Fibroblast of skin of back (primary cell): ENCODE measurements at places on chromosomes 7 and 10.

DNA sequence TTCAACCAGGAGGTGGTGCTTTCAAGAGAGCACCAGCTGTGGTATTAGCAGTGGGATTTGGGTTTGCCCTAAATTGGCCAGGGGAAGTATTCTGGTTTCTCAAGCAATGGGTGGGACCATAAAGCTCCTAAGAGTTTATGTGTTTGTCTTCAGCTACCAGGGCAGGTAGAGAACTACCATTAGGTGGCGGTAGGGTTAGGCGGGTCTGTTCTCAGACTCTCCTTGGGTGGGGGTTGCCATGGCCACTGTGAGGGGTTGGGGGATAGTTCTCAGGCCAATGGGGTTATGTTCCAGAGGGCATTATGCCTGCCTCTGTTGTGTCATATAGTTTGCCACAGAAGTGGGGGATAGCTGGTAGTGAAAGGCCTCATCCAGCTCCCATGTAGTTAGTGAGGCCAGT lies 47.7 kb upstream of the BICC1 start:
- DNase-seq: no peak

GRCh38 chr7:44195889-44196288 lies 4.9 kb upstream of the YKT6 start:
- DNase-seq: no peak

DNA sequence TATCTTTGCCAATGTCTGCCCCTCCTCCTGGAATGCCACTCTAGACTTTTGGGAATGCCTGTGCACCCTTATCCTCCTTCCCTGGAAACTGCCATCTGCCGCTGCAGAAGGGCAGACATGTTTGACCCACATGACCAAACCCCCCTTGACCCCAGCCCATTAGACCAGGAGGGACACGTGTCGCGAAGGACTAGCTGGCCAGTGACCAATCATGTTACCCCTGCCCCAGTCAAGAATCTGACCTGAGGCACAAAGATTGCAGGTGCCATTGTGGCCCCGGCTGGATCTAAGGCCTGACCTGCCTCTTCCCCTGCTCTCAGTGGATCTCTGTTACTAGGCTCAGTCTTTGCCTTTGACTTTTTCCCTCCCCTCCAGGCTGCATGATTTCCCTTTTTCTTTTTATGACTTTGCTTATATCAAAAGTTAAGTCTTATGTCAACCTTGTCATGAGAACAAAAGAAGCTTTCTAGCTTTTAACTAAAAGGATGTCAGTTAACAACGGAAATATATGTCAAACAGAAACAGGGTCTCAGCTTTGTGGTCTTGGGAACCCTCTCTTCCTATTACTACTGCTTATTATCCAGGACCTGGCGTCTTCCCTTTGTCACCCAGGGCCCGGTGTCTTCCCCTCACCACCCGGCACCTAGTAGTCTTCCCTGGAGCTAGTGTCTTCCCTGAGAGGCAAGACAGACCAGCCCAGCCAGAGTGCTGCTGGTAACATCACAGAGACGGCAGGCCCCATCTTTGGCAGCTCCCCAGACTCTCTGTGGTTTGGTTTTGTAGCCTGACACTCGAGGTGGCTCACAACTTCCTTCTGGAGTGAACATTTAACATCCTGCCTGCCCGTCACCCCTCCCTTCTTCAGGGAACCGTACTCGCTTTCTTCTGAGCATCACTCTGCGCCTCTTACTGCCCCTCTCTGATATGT lies 24.4 kb upstream of the PPIF start:
- peak; percentile 96 for DNase-seq

GRCh38 chr10:32237644-32238345 lies 109.2 kb downstream of the EPC1 start:
- peak; percentile 54 for DNase-seq

DNA sequence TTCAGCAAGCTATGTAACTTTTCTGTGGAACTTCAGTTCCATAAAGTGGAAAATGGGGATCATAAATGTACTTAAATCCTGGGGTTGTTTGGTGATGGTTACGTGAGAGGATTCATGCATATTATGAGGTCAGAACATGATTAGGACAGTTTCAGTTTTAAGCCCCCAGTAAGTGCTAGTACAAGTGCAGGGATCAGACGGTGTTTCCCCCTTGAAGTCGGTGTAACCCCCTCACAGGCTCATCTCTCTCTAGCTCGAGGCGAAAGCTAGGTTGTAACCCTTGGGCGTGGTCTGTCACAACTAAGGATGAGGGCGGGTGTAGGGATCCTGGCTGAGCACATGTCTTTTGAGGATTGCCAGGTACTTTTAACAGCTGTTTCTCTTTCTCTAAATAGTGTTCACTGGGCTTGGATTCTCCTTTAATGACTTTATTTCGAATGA lies 84.7 kb downstream of the SPAG6 start:
- no peak for DNase-seq
